ENCODE measurements at places on chromosomes 13 and 19. TPM values are rescaled to one million over a fixed set of nuclear protein-coding genes. Genes with fewer than 3 reads are reported as not detected.

- H3K36me3 ChIP-seq, result no peaks in the 10 kb centered on the region
- H3K4me3 ChIP-seq, result no peak overlapping the region
- no peaks in the 10 kb centered on the region for H3K4me1 ChIP-seq
- H3K27ac ChIP-seq, result no peak overlapping the region
These were observed 235.9 kb downstream of the NHLRC3 start for GRCh38 chr13:39273953-39274738.

GRCh38 chr13:111399334-111399733, 78.9 kb downstream of the TEX29 start:
- H3K36me3 ChIP-seq, result peaks cover 16% of the 10 kb centered on the region
- no peak overlapping the region for H3K27ac ChIP-seq
- peaks cover 5% of the 10 kb centered on the region for H3K27me3 ChIP-seq
- DNase-seq, result no peak

The CLIP3 gene
- total RNA-seq, result 146 TPM

DNA sequence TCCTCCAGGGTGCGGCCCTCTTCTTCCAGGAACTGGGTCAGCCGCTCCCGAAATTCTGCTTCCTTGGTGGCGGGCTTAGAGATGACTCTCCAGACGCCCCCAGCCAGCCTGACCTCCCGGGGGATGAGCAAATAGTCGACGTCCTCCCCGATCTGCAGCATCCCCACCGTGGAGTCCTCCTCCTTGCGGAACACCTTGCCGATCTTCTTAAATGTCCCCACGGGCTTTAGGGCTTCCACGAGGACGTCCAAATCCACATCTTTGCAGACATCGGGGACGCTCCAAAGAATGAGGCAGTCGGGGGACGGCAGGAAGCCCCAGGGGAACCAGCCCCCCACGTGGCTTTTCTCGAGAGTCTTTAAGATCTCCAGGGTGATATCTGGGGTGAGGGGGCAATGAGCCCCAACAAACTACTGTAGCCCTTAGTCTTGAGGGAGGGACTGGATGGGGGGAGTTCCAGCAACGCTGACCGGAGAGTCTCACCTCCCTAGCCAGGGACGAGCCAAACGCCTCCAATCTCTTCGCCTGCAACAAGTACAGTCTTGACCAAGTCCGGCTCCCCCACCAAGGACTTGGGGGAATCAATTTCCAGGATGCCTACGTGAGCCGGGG, 608 bp downstream of the CCDC8 start:
- H3K27ac ChIP-seq, result peak overlapping the region; percentile 62
- H3K36me3 ChIP-seq, result no peaks in the 10 kb centered on the region
- DNase-seq, result no peak
- H3K4me1 ChIP-seq, result peaks cover 13% of the 10 kb centered on the region
- H3K4me3 ChIP-seq, result peak overlapping the region; percentile 83

DNA sequence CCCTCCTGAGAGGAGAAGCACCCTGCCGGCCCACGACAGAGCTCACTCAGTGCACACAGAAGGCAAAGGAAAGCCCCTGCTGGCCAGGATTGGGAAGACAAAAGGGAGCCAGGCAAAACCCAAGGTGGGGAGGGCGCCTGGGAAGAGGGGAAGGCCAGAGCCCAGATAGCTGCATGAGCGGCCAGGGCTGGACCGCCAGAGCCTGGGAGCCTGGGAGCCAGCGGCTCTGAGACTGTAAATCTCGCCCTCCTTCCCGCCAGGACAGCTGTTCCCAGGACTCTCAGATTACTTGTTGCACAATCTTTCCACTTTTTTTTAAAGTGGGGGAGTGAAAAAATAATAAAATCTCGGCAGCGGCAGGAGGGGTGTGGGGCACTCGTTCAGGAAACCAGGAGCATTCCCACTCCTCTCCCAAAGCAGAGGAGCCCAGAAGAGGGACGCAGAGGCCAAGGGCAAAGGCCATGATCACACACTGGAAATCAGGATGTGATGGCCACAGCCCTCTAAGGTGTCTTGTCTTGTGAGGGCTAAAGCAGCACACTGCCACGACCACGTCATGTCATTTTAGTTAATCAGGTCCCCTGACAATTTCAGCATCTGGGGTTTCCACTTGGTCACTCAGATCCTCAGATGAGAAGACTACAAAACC, 19.6 kb upstream of the EPHX3 start:
- H3K4me1 ChIP-seq, result peaks cover 15% of the 10 kb centered on the region
- peak overlapping the region; percentile 57 for H3K27ac ChIP-seq
- peaks cover 6% of the 10 kb centered on the region for H3K27me3 ChIP-seq
- DNase-seq, result peak; percentile 74

DNA sequence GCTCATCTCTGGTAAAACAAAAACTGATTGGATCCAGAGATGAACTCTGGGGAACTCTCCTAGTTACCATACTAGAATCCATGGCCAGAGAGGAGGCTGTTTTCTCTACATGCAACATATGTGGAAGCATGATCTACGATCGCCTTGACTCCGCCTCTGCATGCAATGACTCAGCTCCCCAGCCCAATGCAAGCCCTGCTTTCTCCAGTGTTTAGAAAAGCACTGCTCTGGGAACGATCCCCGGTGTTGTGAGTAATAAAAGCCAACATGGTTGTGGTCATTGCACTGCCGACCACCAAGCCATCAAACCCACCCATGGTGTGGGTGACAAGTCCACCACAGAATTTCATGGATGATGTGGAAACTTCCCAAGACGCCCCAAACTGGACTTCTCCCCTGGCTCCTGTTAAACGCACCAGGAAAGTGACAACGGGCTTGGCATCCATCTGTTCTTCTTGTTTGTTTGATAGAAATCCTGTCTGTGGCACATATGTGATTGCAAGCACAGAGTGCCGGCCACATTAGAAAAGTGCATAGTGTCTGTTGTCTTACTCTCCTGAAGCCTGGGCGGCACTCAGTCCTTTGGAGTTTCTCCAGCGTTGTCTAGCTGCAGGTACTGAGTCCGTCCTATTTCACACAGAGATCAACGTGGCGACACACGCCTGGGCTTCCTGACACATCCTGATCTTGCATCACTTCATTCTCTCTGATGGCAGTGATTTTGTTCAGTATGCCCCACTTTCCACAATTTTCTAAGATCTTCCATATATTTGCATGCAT, 36.4 kb upstream of the VSTM2B start:
- DNase-seq, result no peak
- H3K4me3 ChIP-seq, result no peak overlapping the region
- H3K27ac ChIP-seq, result no peak overlapping the region
- H3K36me3 ChIP-seq, result peaks cover 5% of the 10 kb centered on the region

GRCh38 chr13:44908712-44909111, 80.6 kb downstream of the NUFIP1 start:
- no peak overlapping the region for H3K4me3 ChIP-seq
- peaks cover 4% of the 10 kb centered on the region for H3K4me1 ChIP-seq
- peaks cover 5% of the 10 kb centered on the region for H3K27me3 ChIP-seq
- H3K27ac ChIP-seq, result no peak overlapping the region
- no peaks in the 10 kb centered on the region for H3K36me3 ChIP-seq
- no peak for DNase-seq

DNA sequence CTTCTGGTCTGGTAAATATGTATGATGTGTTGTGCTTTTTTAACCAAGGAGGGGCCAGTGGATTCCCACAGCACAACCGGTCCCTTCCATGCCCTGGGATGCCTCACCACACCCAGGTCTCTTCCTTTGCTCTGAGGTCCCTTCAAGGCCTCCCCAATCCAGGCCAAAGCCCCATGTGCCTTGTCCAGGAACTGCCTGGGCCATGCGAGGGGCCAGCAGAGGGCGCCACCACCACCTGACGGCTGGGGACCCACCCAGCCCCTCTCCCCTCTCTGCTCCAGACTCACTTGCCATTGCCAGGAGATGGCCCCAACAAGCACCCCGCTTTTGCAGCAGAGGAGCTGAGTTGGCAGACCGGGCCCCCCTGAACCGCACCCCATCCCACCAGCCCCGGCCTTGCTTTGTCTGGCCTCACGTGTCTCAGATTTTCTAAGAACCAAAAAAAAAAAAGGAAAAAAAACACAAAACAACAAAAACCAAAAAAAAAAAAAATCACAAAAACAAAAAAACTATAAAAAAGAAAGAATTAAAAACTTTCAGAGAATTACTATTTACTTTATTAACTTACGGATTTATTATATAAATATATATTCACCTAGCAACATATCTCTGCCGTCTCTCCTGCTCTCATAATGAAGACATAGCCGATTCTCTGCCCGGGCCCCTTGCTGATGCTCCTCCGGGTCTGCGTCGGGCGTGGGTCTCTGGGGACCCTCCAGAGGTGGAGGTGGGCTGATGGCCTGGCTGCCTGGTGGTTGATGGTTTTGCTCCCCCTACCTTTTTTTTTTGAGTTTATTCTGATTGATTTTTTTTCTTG, 14.4 kb downstream of the CAPN12 start:
- H3K4me3 ChIP-seq, result no peak overlapping the region
- peaks cover 17% of the 10 kb centered on the region for H3K27me3 ChIP-seq
- no peaks in the 10 kb centered on the region for H3K36me3 ChIP-seq
- DNase-seq, result peak; percentile 92
- peaks cover 14% of the 10 kb centered on the region for H3K4me1 ChIP-seq

DNA sequence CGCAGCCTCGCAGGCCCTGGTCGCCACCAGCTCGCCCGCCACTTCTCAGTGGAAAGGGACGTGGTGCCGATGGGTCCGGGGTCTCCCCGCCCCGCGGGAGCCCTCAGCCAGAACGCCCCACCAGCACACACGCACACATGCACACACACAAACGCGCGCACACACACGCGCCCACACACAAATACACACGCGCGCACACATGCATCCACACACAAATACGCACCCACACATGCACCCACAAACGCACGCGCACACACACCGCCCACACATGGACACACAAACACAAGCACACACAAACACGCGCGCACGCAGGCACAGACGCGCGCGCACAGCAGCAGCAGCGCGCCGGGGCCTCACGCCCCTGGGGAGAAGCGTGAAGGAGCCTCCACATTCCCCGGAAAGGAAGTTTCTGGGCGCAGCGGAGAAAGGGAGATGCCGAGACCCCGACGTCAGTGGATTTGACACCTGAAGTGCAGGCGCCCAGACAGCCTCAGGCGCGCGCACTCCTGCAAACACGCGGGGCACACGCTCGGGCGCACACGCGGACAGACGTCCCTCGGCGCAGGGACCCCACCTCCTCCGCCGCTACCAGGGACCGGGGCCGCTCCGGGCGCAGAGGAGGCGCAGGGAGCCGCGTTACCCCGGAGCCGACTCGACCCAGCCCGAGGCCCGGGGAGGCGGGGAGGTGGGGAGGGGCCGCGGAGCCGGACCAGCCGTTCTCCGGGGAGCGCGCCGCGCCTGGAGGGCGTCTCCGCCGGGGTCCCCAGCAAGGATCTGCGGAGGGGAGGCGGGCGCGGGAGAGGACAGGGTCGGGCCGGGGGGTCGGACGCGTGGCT, 622 bp downstream of the RASA3 start:
- peak overlapping the region; percentile 85 for H3K27ac ChIP-seq
- DNase-seq, result no peak
- no peaks in the 10 kb centered on the region for H3K36me3 ChIP-seq
- H3K4me1 ChIP-seq, result peaks cover 49% of the 10 kb centered on the region
- H3K27me3 ChIP-seq, result peaks cover 21% of the 10 kb centered on the region

DNA sequence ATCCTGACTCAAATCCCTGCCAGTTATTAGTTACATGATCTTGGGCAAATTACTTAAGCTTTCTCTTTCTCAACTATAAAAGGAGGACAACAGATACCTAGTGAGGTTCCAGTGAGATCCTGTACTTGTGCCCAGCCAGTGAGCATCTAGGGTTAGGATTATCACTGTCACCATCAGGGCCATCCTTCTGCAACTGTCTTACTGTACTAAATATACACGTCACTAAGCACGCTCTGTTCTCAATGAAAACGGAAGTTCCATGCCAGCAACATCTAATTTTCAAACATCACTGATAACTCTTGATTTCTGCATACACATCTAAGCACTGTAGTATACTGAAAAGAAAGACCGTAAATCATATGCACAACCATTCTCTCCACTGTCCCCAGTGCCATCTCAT, 70.0 kb downstream of the FOXO1 start:
- no peaks in the 10 kb centered on the region for H3K36me3 ChIP-seq
- H3K27me3 ChIP-seq, result no peaks in the 10 kb centered on the region
- H3K4me1 ChIP-seq, result peaks cover 5% of the 10 kb centered on the region
- no peak for DNase-seq
- no peak overlapping the region for H3K27ac ChIP-seq

The FAM124A gene
- total RNA-seq, result 3.7 TPM

DNA sequence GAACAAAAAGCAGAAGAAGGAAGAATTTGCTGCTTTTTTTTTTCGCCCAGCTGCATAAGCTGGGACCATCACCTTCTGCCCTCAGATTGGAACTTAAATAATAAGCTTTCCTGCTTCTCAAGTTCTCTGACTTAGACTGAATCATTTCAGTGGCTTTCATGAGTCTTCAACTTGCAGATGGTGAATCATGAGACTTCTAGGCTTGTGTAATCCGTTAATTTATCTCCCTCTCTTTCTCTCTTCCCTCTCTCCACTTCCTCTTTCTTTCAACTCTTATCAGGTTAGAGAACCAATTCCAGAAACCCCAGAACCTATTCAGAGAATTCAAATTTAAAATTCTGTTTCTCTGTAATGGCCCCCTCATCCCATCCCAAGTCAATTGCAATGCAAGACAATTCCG, 1153.7 kb downstream of the PCDH9 start:
- no peaks in the 10 kb centered on the region for H3K36me3 ChIP-seq
- H3K4me1 ChIP-seq, result no peaks in the 10 kb centered on the region
- H3K4me3 ChIP-seq, result no peak overlapping the region

- peaks cover 4% of the 10 kb centered on the region for H3K36me3 ChIP-seq
- no peak overlapping the region for H3K27ac ChIP-seq
- DNase-seq, result no peak
- H3K4me3 ChIP-seq, result no peak overlapping the region
- no peaks in the 10 kb centered on the region for H3K4me1 ChIP-seq
These were observed 4.2 kb downstream of the LYPD5 start for GRCh38 chr19:43798026-43798545.

The LGALS14 gene
- total RNA-seq, result not detected

- no peak for DNase-seq
- no peaks in the 10 kb centered on the region for H3K36me3 ChIP-seq
- no peaks in the 10 kb centered on the region for H3K27me3 ChIP-seq
- H3K27ac ChIP-seq, result no peak overlapping the region
- H3K4me1 ChIP-seq, result peaks cover 15% of the 10 kb centered on the region
These were observed 10.0 kb downstream of the CUL4A start for GRCh38 chr13:113219256-113219940.

GRCh38 chr19:38543807-38544568, 73.8 kb downstream of the MAP4K1 start:
- no peak overlapping the region for H3K27ac ChIP-seq
- no peak for DNase-seq
- no peaks in the 10 kb centered on the region for H3K27me3 ChIP-seq
- no peaks in the 10 kb centered on the region for H3K36me3 ChIP-seq
- no peaks in the 10 kb centered on the region for H3K4me1 ChIP-seq

GRCh38 chr13:39335721-39336120, 267.3 kb downstream of the LHFPL6 start:
- H3K4me1 ChIP-seq, result no peaks in the 10 kb centered on the region
- H3K27me3 ChIP-seq, result peaks cover 9% of the 10 kb centered on the region
- no peak overlapping the region for H3K4me3 ChIP-seq
- no peaks in the 10 kb centered on the region for H3K36me3 ChIP-seq

DNA sequence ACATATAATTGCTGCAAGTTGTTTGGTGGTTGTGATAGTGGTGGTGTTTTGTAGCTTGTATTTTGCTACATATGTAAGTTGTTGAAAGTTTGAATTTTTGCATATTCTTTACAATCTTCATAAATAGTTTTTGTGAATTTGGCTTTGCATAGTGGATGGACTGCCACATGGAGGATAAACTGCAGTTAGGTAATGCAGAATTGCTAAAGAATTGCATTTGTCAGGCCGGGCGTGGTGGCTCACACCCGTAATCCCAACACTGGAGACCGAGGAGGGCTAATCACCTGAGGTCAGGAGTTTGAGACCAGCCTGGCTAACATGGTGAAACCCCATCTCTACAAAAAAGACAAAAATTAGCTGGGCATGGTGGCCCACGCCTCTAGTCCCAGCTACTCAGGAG, 111.9 kb downstream of the ZAR1L start:
- no peak overlapping the region for H3K4me3 ChIP-seq
- no peaks in the 10 kb centered on the region for H3K27me3 ChIP-seq

Measured in glutamatergic neuron (in vitro differentiated cells).